ENCODE measurements at places on chromosomes 12 and 14. TPM values are rescaled to one million over a fixed set of nuclear protein-coding genes. Genes with fewer than 3 reads are reported as not detected.

DNA sequence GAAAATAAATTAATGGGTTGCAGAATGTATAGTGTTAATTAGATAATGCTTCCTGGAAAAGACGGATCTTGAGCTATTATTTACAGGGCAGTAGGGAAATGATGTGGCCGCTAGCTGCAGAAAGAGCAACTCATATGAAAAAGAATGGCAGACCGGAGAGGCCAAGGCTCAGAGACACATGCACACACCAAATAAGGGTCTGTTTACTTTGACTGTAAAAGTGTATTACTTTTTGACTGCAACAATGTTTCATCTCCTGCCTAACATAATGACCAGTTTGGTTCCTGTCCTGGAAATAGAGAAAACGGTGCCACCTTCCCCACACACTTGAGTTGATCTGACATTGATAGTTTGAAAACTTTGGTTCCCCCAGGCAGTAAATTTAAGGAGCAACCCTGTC, 290.9 kb downstream of the CACNA1C start:
- H3K4me3 ChIP-seq = no peak overlapping the region
- H3K27ac ChIP-seq = no peak overlapping the region
- no peak for DNase-seq
- H3K4me1 ChIP-seq = no peaks in the 10 kb centered on the region
- no peaks in the 10 kb centered on the region for H3K36me3 ChIP-seq

The OLR1 gene
- 0.42 TPM for total RNA-seq

The SRGAP1 gene
- total RNA-seq = 0.09 TPM

The POTEG gene
- not detected for total RNA-seq

- no peak overlapping the region for H3K4me3 ChIP-seq
- no peaks in the 10 kb centered on the region for H3K4me1 ChIP-seq
- DNase-seq = no peak
- no peaks in the 10 kb centered on the region for H3K27me3 ChIP-seq
These were observed 22.1 kb downstream of the ATP6V0A2 start for GRCh38 chr12:123734268-123734667.

DNA sequence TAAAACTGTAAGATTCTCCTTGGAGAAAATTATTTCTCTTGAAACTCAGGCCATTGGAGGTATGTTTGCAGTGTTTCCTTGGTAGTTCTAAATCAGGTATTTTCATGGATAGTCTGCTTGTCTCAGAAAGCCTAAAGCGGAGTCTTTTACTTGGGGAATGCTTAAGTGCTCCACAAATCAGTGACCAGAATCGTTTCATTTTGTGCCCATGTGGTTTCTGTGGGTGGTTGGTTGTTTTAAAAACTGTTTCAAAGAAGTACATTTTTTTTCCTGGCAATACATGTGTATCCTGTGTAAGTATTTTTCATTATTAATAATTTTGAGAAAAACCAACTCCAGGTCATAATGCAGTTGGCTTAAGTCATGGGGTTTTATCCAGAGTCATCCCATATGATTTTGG, 33.6 kb downstream of the CCDC91 start:
- no peak for DNase-seq
- no peak overlapping the region for H3K27ac ChIP-seq
- H3K27me3 ChIP-seq = no peaks in the 10 kb centered on the region
- no peaks in the 10 kb centered on the region for H3K36me3 ChIP-seq
